Uterus (tissue), 4 donors: ENCODE measurements at places on chromosomes 5 and 9. TPM values are rescaled to one million over a fixed set of nuclear protein-coding genes. Genes with fewer than 3 reads are reported as not detected.

GRCh38 chr5:142576303-142576702 is 109.6 kb downstream of the FGF1 start:
- DNase-seq: no peak

DNA sequence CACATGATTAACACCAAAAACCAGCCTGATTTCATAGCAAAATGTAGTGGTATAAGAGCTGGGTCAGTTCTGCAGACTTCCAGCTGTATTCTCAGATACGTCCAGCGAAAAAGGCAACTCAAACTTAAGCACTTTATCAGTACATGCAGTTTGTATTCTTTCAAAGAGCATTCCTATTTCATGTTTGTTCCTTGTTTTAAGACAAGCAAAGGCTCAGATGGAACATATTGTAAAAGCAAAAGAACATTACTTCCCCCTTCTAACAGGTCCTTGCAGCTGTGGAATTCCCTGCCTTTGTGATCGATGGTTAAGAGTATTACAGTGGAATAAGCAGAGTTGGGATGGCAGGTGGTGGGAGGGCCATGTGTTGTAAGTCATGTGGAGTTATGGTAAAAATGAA is 86.3 kb upstream of the GRHPR start:
- DNase-seq: no peak

DNA sequence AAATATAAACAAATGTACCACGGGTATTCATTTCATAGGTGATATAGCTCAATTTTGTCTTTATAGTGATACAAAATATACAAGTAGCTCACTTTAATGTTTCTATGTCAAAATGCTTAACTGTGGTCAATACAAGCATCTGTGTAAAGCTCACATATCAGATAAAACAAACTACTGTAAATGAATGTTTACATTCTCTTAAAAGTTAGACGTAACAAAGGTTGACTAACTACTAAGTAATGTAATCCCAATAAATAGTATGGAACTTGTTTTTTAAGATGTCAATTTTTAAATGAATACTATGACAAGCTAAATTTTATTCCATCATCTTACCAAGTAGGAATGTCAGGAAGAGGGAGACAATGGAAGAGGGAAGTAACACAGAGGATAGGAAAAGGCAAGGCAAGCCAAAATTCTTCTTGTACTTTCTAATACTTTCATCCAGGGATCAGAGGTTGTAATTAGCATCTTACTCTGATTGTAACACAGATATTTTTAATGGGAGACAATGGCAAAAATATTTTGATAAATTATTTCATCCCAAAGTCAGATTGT is 105.5 kb downstream of the STRBP start:
- no peak for DNase-seq

DNA sequence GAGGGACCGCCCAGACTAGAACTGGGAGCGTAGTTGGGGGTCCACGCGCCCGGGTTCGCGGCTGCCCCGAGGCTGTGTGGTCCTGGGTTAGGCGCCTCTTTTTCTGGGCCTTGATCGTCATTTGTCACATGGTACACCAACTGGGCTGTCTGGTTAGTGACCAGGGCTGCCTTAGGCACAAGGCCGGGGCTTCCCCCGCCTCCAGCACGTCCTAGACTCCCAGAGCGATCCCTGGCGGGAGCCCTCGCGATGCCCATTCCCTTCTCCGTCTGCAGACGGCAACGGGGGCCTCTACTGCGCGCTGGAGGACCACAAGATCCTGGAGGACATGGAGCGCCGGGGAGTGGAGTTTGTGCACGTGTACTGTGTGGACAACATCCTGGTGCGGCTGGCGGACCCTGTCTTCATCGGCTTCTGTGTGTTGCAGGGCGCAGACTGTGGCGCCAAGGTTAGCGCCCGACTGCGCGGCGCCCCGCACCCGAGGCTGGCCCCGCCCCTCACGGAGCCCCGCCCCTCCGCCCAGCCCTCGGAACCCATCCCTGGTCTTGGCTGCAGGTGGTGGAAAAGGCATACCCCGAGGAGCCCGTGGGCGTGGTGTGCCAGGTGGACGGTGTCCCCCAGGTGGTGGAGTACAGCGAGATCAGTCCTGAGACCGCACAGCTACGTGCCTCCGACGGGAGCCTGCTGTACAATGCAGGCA is 1.5 kb downstream of the UAP1L1 start:
- DNase-seq: peak; percentile 16

The SHISAL2B gene
- not detected for total RNA-seq
